ENCODE measurements at places on chromosomes 2 and 18.

DNA sequence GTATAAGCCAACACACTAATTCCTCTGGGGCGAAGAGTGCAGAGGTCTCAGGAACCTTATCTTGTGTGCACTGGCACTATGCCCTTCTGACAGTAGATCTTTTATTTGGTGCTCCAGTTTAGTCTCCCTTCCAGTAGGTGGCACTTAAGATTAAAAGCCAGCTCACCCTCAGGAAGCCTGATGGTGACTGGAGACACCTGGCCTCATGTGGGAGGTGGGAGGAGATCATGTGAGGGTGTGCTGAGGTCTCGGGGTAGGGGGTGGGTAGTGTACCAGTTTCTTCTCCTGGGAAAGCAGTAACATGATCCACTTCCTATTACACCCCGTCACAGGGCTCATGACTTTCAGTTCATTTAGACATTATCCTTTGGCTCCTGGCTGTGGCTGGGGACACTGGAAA lies 654.9 kb downstream of the ADCYAP1 start:
- no peak for DNase-seq

DNA sequence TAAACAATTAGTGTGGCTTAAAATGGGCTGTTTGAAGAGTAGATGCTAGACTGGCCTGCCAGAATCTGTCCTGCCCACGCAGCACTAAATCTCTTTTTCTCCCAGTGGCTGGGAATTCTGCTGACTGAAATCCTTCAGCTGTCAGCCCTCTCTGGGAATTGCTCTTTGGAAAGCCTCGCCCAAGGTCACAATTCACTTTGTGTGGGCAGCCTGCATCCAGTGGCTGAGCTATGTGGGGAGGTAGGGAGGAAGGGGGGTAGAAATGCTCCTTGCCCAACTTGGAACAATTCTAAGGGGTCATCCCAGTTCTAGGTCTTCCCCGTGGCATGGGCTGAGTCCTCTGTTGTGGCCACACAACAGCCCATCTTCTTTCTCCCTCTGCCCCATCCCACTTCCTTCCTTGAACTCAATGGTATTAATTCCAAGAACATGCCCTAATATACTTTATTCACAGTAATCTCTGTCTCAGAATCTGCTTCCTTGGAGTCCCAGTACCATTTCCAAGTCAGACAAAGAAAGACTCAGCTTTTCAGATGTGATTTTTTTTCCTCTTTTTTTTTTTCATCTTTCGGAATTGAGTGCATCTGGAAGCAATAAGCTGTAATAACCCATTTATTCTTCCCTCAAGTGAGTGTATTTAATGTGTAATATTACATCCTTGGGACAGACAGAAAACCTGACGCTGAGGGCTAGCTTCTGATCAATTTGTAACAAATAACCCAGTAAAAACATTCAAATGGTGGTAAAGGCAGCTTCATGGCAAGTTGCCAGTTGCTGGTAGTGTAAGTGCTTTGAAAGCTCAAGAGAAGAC lies 189.4 kb downstream of the GPD2 start:
- no peak for DNase-seq

DNA sequence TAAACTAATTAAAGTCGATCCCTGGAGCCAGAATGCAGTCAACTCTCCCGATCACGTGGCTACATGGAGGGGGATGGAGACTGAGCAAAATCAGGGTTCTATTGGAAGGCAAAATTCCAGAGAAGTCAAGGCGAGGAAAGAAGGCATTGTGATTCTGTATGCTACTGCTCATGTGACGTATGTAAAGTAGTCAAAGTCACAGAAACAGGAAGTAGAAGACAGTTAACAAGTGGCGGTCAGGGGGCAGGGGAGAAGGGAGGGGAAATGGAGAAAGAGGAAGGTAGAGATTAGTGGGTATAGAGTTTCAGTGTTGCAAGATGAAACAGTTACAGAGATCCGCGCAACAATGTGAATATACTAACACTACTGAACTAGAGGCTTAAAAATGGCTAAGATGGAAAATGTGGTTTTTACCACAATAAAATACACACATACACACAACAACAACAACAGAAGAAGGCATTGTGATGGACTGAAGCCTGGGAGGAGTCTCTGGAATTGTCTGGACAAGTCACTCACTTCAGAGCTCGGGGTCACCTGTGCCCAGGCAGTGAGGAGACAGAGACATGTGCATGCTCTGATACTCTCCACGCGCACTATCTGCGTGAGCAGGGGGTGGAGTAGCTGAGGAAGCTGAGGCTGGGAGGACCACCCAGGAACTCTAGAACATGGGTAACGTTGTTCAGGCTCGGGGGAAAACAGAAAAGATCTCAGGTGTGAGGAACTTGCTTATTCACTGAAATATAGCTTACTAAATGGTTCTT lies 89.9 kb upstream of the CDCA7 start:
- no peak for DNase-seq

GRCh38 chr2:200396781-200397242 lies 90.3 kb downstream of the SPATS2L start:
- no peak for DNase-seq

- DNase-seq = no peak
Measured at GRCh38 chr2:122105877-122106206, 350.4 kb downstream of the TSN start.

- no peak for DNase-seq
Measured at GRCh38 chr2:119402645-119403560, 28.8 kb upstream of the TMEM37 start.

GRCh38 chr2:233386382-233387041 lies 32.2 kb downstream of the DGKD start:
- DNase-seq = no peak

DNA sequence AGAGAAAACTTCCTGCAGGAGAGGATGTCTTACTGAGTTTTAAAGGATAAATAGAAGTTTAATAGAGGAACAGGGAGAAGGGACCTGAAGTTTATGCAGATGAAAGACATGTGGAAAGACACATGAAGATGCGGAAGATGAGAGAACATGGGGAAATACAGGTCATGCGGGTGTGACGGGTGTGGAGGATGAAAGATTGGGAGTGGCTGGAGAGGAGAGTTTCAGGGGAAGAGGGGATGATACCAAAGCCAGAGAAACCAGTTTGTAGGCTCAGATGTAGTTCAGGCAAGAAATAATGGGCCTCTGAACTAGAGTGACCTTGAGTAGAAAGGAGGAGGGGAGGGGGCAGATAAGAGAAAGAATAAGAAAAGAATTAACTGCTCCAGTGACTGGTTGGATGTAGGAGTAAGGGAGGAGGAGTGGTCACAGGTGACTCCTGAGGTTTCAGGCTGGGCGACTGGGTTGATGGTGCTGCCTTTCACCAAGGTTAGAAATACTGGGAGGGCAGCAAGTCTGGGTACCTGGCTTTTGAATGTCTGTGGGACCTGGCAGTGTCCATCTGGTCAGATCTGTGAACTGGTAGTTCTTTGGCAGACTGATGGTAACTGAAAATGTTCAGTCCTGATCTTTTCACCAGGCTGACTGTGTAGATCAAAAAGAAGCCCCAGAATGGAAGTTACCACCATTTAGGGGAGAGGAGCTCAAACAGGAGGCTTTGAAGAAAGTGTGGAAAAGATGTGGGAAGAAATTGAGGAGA lies 69.4 kb downstream of the TET3 start:
- DNase-seq = no peak

GRCh38 chr2:211939177-211939576 lies 599.4 kb downstream of the ERBB4 start:
- no peak for DNase-seq

- DNase-seq = no peak
Measured at GRCh38 chr2:27243391-27244130, 19.3 kb downstream of the SLC30A3 start.

GRCh38 chr2:229118336-229118735 lies 152.8 kb downstream of the PID1 start:
- DNase-seq = no peak

- no peak for DNase-seq
Measured at GRCh38 chr2:178412047-178412446, 38.9 kb downstream of the PRKRA start.

- DNase-seq = no peak
Measured at GRCh38 chr2:47551800-47552525, 149.0 kb downstream of the MSH2 start.

DNA sequence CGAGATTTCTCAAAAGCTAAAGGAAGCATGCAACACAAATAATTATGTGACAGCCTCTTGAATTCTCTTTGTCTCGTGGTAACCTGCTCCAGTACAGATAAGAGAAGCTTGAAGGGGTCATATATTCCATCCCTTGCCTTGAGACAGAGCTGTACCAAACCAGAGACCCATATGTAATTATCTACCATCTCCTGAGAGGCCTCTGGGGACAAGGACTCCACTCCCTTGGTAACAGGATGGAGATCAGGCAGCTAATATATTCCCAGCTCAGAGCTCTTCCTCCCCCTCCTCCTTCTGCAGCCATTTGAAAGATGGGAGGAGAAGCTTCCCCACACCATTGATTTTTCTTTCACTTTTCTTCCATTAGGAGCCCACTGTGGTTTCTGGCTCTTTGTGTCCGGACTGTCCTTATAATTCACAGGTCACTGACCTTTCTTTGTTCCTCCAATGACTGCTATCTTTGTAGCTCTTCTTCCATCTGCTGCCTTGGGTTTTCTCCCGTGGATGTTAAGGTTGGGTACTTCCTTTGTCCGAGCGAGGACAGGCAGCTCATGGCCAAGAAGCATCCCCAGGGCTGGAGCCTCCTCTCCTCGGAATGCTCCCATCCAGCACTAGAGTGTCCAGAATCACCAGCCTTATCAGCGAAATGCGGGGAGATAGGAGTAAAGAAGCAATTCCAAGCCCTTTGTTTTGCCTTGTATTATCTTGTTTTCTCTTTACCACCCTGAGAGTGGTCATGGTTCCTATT lies 72.6 kb upstream of the STPG4 start:
- DNase-seq = no peak

GRCh38 chr2:120978359-120979050 lies 242.8 kb downstream of the GLI2 start:
- no peak for DNase-seq

GRCh38 chr18:22428672-22429071 lies 11.0 kb upstream of the CTAGE1 start:
- no peak for DNase-seq

- no peak for DNase-seq
Measured at GRCh38 chr2:183495589-183496267, 371.5 kb downstream of the NUP35 start.

- DNase-seq = no peak
Measured at GRCh38 chr2:186515376-186515775, 29.3 kb downstream of the ZC3H15 start.

GRCh38 chr2:187552381-187552780 lies 1.9 kb downstream of the TFPI start:
- DNase-seq = no peak

DNA sequence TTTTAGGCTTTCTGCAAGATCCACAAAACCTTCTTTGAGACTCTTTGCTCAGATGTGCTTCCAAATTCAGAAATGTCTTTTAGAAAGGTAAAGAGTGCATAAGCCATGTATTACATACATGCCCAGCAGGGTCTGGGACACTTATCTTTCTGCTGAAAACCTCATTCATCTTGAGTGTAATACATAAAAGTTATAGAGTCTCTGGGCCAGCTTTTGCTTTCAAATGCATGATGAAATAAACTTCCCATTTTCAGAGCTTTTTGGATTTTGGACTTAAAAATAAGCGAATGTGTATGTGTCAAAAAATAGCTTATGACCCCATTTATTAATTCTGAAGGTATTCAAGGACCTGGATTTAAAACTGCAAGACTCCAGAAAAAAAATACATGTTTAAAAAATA lies 8.0 kb downstream of the CYRIA start:
- no peak for DNase-seq

DNA sequence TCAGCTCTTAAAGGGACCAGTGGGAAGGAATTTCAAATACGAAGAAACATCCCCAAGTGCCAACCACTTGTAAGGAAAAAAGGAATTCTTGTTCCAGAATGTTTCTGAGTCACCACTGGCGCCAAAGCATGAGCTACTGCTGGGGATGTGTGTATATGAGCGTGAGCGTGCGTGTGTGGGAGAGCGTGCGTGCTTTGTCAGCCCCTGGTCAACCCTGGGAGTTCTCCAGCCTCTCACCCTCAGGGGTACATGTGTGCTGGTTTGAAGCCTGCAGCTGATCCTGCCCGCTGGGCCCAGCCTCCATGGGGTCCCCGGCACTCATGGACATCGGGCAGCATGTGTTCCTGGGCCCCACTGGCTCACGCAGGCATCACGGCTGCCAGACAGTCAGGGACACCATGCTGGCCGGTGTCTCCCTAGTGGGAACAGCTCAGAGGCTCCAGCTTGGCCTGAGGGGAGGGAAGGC lies 17.1 kb downstream of the HS6ST1 start:
- no peak for DNase-seq

DNA sequence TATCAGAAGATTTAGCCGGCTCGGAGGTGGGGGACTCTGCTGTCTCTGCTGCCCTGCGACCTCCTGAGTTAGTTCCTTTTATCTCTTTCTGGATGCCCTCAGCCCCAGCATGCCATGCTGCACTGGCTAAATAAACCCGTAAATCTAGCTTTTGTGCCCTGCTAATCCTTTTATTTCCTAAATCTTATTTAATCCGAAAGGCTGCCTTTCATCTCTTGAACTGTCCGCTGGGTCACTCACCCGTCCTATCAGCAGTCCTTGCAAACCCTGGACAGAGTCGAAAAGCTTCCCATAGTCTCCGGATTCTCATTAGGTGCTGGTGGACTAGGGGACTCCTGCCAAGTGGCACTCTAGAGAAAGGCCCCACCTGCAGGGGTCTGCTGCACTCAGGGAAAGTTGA lies 122.0 kb upstream of the APCDD1 start:
- DNase-seq = no peak

DNA sequence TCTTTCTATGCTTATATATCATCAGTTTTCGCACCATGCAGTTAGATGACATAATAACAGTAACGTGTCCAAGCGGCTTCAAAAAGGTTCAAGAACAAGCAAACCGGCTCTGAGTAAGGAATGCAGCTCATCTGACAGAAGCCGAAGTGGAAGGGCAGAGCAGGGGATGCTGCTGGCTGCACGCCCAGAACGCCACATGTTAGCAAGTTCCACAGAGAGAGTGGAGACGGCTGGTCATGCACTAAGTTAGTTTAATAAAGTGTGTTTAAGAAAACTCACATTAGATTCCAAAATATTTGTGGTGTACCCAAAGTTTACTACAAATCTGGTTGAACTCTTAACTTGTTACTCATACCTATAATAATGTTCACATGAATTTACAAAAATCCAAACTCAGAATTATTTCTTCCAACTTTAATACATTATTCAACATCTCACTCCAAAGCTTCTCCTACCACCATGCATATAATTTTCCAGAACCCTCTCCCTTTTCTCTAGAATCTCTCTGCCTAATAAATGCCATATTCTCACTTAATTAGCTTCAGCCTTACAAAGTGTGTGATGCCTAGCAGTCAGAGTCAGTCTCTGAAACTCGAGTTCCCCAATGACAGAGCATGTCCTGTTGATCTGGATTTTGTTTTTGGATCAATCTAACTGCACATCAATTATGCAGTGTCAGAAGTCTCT lies 170.0 kb downstream of the DNAH7 start:
- DNase-seq = peak; percentile 57

- no peak for DNase-seq
Measured at GRCh38 chr2:217431577-217432269, 571.1 kb downstream of the TNS1 start.

GRCh38 chr2:6975988-6976387 lies 58.8 kb downstream of the RNF144A start:
- no peak for DNase-seq
